ENCODE measurements at places on chromosomes 3 and 15. TPM values are rescaled to one million over a fixed set of nuclear protein-coding genes. Genes with fewer than 3 reads are reported as not detected.

DNA sequence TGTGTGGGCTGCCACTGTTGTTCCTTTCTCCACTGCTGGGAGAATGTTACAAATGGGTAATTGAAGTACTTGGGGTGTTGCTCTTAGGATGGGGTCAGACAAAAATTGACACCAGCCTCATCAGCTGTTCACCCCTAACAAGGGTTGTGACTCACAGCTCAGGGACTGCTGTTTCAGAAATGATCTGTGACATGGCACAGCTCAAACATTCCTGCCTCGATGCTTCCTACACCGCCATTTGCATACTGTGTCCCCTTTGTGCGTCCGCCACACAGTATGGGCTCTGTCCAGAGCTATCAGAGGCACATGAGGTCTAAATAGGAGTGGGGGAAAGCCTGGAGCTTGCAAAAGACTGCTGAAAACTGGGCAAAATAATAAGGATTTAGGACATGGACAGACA lies 43.9 kb downstream of the CCNL1 start:
- no peak for DNase-seq

RAB6B gene
- 0.26 TPM for total RNA-seq

PTX3 gene
- 0.11 TPM for total RNA-seq

DNA sequence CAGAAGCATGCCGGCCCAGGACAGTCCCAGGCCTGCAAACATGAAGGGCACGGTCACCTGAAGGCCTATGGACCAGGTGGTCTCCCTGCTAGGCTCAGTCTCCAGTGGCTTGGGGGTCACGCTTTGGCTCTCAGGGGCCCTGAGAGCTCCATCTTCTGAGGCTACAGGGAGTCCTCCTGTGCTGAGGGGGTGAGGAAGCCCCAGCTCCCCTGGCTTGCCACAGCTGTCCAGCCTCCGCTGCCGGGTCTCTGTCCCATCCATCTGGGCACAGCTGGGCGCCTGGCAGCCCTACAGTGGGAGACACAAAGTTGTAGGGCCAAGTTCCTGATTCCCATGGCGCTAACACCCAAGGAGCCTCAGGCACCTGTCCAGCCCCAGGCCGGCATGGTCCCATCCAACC lies 16.0 kb downstream of the SLC41A3 start:
- no peak for DNase-seq

SKOR1 gene
- total RNA-seq, result 0.34 TPM

- no peak for DNase-seq
Observed at GRCh38 chr3:178823591-178824246, 247.9 kb downstream of the ZMAT3 start.
